Stimulated activated CD8-positive, alpha-beta memory T cell treated with anti-CD3 and anti-CD28 coated beads, Interleukin-12 subunit alpha, Interleukin-12 subunit beta, amount 100 ng/mL, for 4 hours (primary cell): ENCODE measurements at places on chromosomes 12 and 14.

- DNase-seq, result no peak
Observed at GRCh38 chr14:93005135-93005813, 82.3 kb downstream of the CHGA start.

GRCh38 chr14:26621807-26622560 lies 24.2 kb upstream of the NOVA1 start:
- DNase-seq, result no peak

- DNase-seq, result no peak
Observed at GRCh38 chr12:1527789-1528188, 66.6 kb downstream of the FBXL14 start.

GRCh38 chr12:64781280-64782190 lies 22.3 kb upstream of the GNS start:
- DNase-seq, result no peak

DNA sequence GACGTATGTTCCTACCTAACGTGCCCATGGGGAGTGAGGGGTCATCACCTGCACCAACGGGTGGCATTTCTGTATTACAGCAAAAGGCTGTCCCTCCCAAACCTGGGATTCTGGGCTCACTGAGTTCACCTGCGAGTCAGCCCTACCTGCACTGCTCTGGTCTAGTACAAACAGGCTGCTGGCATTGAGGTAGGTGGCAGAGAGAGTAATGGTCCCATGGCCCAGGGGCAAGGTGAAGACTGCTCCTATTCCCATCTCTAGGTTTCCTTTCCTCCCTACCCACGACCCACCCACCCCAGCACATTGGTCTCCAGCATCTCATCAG lies 421 bp downstream of the SUOX start:
- DNase-seq, result no peak

DNA sequence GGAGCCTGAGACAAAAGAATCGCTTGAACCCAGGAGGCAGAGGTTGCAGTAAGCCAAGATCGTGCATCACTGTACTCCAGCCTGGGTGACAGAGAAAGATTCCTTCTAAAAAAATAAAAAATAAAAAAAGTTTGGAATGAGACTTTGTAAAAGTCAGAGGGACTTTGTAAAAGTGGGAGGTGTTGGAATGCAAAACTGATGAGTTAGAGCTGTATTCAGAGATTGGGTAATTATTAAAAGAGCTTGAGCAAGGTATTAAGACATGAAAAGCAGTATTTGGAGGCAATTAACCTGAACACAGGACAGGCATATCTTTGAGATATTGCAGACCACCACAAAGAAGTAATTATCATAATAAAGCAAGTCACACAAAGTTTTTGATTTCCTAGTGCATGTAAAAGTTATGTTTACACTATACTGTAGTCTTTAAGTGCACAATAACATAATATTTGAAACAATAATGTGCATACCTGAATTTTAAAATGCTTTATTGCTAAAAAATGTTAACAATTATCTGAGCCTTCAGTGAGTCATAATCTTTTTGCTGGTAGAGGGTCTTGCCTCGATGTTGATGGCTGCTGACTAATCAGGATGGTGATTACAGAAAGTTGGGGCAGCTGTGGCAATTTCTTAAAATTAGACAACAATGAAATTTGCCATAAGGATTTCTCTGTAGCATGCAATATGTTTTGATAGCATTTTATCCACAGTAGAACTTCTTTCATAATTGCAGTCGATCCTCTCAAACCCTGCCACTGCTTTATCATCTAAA lies 33.1 kb downstream of the PHLDA1 start:
- no peak for DNase-seq

DNA sequence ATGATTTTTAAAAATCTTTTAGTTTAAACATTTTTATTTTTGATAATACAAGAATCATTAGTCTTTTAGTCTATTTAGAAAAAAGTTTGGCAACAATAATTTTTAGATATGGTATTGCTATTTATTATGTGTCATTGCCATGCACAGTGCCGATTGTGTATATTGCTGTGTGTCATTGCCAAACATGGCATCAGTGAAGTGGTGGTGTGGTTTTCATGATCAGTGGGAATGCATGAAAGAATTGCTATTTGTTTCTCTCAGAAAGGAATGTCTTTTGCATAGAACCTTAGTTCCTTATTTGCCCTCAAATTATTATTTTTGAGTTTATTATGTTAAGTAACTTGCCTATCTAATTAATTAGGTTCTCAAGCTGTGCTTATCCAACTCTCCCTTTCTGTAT lies 397.5 kb upstream of the PDE3A start:
- DNase-seq, result no peak

DNA sequence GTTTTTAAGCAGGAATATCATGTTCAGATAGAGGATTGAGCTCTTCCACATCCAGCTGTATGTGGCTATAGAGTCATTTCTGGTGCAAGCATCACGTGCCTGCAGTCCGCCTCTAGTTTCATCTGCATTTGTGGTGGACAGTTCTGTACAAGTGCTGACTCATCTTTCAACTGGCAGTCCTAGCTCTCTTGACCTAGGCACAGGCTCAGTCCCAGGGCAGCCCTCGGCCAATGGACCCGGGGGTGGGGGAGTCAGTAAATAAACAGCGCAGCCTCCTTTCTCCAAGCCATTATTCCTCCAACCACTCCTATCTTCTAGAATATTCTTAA lies 41.8 kb upstream of the FRMD6 start:
- DNase-seq, result no peak

DNA sequence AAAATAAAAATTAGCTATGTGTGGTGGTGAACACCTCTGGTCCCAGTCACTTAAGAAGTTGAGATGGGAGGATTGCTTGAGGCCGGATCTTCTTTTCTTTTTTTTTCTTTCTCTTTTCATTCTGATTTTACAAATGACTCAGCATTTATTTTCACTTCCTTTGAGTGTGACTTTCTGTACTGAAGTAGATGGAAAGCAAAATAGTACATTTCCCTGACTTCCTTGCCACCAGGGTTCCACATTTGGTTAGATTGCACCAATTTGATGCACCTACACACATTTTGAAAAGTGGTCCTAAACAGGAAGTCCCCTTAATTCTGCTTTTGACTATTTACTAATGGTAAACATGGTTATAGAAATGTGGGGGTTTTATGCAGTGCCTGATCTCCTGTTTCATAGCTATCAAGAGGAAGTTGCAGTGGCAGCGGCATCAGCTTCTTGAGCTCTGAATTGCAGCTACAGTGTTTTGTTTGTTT lies 13.0 kb upstream of the LEMD3 start:
- DNase-seq, result no peak

DNA sequence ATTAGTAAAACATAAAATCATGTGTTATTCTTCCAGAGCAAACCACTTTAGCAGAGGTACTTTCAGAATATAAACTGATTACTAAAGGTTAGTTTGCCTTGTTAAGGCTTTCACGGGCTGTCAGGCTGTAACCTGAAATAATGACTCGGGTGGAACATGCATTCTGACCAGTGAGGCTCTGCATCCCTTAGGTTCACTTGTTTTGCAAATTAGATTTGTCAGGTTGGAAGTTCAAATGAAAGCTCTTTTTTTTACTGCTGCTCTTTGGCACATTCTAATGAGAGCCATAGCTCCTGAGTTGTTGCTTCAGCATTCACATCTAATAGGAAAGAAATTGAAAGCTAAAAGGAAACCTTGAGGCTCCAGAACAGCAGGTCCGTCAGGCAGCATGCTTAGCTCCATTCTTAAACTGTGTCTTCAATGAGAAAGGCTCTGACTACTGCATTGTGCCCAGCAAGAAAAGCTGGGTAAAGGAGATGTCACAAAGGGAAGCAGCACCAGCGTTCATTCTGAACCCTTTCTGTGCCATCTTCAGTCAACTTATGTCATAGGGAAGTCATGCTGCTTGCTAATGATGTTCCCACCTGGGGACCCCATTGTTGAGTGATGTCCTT lies 445.5 kb upstream of the FBXO33 start:
- DNase-seq, result no peak

GRCh38 chr12:179131-179884 lies 34.6 kb downstream of the SLC6A12 start:
- DNase-seq, result no peak

GRCh38 chr14:74018174-74018585 lies 908 bp downstream of the ENTPD5 start:
- DNase-seq, result no peak

DNA sequence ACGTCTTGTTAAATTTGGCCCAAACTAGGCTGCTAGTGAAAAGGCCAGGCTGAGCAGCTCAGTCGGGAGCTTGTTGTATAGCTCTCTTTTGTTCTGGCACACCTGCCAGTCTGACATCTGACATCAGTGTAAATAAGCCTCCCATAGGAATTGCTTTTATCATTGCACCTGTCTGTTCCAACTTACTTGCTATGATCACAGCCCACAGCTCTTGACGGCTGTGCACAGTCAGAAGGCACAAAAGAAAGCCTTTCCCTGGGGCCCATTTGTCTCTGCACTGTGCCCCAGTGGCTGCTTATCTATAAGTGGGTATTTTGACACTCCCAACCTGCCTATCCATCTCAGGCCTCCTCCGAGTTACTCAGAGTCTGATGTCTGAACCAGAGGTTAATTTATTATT lies 324.5 kb downstream of the NUAK1 start:
- no peak for DNase-seq

DNA sequence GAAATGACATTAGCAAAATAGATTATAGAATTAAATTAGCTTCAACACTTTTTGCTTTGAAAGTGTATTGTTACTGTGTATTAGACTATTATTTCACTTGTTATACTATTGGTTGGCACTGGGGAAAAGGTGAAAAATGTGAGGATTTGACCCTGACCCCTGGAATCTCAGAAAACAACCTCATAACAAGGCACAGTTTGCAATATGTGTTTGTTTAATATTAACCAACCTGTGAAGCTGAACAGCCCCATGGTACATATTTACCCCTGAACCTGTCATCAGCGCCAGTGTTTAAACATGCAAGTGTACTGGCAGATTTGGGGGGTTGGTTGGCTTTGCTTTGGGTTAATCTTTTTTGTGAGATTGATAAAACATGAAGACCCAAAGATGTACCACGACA lies 11.7 kb downstream of the SLC38A4 start:
- DNase-seq, result no peak

DNA sequence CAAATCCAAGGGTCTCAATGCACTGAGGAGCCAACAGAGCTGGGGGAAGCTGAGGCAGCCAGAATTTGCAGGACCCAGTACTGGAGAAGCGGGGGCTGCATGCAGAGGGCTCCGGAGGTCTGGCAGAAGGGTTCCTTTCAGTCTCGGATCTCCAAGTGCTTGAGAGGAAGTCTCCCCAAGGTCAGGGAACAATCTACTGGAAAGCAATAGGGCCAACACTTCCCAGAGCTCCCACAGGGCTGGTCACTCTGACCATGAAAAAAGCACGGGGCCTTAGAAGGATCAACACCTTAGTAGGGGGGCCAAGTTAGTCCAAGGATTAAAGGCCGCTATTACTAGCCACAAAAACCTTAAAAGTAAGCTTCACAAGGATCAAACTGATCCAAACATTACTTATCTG lies 31.7 kb downstream of the SPPL3 start:
- DNase-seq, result no peak

DNA sequence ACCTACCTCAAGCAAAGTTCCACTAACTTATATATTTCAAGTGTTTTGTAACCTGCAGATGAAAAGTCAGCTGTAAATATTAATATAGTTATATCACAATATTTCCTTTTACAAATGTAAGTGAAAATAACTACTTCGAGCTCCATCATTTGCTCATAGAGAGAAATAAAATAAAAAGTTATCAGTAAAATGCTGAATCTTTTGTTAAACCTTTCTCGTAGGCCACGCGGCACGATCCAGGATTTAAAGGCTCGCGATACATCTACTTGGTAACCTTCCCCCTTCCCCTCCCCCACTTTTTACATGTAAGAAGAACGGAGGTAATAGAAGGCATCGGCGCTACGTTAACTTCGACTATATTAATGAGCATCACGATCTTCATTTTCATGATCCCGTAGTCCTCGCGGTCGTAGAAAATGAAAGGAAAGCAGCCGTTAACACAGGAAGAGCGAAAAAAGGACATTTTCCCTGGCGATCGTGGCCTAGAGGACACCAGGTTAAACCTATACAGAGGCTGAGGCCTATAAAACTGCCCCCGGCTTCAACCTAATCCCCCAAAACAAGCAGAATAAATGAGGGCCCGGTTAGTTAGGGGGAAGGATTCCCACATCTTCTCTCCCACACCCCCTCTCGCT lies 508 bp downstream of the HNRNPC start:
- no peak for DNase-seq

DNA sequence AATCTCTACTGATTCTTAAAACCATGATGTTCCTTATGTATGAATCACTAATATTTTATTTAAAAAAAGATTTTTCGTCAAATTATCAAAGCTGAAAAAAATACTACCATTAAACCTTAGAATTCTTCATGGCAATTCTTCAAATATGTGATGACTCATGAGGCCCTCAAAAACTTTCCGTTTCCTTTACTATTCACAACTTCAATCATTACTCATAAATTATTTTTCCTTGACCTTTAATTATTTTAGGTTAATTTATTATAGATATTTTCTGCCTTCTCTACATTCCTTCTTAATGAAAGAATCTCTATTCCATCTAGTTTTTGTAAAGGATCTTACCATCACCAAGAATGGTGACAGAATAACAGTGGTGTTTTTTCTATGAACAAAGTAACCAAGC lies 162.1 kb upstream of the SOX5 start:
- DNase-seq, result no peak

GRCh38 chr12:95874452-95874851 lies 15.7 kb downstream of the SNRPF start:
- no peak for DNase-seq

DNA sequence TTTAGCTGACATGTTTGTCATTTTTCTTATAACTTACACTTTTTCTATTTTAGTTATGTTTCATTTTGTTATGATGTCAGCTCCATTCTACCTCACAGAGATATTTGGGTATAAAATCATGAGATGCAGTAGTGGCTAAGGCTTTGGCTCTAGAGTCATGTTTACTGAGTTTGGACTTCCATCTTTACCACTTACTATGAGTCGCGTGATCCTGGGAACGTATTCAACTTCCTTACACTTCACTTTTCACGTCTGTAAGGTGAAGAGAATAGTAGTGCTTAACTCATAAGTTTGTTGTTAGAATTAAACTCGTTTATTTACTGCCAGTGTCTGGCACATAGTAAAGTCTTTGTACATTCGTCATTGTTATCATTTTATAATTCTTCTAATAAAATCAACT lies 126.3 kb downstream of the ERC1 start:
- no peak for DNase-seq

GRCh38 chr14:54048736-54049135 lies 92.1 kb upstream of the BMP4 start:
- no peak for DNase-seq

GRCh38 chr12:133106253-133106652 lies 23.8 kb downstream of the ZNF891 start:
- DNase-seq, result no peak

DNA sequence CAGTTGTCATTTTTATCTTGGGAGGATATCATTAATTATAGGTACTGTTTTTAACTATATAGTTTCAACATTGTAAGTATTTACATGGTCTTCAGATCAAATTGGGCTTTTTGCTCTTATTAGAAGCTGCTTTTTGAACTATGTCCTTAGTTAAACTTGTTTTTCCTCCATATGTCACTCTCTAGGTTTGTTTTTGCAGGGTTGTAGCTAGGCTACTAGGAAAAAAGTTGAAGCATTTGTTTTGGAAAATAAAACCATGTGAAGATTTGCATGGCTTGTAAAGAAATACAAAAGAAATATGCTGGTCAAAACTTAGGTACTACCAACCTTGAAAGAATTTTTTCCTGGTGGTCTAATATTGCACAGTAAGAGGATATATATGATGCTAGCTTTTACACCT lies 3.4 kb downstream of the ARID2 start:
- no peak for DNase-seq
